ENCODE measurements at places on chromosomes 12 and 14.

GRCh38 chr14:64061706-64062105 lies 208.9 kb downstream of the SYNE2 start:
- no peak for DNase-seq

GRCh38 chr14:33390335-33390734 lies 451.7 kb downstream of the NPAS3 start:
- DNase-seq: no peak

DNA sequence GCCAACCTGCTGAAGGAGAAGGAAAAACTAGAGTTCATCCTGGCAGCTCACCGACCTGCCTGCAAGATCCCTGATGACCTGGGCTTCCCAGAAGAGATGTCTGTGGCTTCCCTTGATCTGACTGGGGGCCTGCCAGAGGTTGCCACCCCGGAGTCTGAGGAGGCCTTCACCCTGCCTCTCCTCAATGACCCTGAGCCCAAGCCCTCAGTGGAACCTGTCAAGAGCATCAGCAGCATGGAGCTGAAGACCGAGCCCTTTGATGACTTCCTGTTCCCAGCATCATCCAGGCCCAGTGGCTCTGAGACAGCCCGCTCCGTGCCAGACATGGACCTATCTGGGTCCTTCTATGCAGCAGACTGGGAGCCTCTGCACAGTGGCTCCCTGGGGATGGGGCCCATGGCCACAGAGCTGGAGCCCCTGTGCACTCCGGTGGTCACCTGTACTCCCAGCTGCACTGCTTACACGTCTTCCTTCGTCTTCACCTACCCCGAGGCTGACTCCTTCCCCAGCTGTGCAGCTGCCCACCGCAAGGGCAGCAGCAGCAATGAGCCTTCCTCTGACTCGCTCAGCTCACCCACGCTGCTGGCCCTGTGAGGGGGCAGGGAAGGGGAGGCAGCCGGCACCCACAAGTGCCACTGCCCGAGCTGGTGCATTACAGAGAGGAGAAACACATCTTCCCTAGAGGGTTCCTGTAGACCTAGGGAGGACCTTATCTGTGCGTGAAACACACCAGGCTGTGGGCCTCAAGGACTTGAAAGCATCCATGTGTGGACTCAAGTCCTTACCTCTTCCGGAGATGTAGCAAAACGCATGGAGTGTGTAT lies 2.4 kb downstream of the FOS start:
- DNase-seq: peak; percentile 23

GRCh38 chr12:24020397-24021163 lies 71.1 kb upstream of the SOX5 start:
- DNase-seq: no peak

DNA sequence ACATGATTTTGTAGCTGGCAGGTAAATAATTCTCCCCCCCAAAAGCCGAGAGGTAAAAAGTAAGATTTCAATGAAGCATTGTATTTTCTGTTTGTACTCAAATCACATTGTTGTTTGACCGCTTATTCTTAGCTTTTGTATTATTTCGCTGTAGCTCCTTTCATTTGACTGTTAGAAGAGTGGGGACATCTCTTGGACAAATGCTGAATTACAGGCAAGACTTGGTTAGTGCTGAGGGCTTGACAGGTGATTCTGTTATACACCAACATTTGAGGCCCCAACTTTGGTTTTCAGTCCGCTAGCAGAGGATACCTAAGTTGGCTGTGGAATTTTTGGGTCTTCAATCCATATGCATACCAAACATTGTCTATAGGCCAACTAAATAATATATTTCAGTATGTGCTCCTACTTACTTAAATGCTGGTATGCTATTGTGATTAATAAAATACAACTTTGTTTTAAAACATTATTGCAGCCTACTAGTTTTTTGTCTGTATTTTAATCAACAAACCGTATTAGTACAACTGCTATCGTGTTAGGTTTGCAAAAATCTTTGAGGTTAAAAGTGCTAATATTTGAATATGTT lies 102.2 kb downstream of the ERC1 start:
- DNase-seq: no peak

DNA sequence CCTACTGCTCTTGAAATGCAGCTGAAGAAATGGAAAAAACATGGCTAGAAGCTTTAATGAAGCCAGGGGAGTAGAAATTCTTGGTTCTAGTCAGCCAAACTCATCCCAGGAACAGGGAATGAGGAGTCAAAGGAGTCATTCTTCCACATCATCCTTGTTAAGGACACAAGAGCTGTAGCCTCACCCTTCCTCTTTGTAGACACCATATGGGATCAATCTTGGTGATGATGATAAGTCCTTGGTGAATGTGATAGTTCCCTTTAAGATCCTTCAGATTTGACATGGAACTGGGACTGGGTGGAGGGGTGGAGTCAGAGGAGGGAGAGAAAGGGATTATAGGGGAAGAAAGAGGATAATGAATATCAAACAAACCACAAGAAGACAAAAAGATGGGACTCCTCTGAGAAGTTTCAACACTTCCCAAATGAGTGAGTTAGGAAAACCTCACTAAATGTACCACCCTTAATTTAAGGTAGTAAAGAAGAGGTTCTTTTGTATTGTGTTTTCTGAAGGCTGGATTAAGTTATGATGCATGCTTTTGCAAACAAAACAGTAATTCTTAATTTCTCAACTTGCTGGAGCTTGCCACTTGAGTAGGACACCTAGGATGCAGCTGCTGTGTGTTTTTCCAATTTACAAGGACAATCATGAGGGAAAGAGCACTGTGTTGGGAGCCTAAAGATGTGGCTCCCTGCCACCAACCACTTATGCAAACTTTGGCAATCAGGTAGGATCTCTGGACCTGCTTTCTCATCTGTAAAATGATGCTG lies 104.0 kb downstream of the WIF1 start:
- DNase-seq: no peak

- DNase-seq: peak; percentile 45
Observed at GRCh38 chr12:96210376-96211055, 16.3 kb downstream of the ELK3 start.

DNA sequence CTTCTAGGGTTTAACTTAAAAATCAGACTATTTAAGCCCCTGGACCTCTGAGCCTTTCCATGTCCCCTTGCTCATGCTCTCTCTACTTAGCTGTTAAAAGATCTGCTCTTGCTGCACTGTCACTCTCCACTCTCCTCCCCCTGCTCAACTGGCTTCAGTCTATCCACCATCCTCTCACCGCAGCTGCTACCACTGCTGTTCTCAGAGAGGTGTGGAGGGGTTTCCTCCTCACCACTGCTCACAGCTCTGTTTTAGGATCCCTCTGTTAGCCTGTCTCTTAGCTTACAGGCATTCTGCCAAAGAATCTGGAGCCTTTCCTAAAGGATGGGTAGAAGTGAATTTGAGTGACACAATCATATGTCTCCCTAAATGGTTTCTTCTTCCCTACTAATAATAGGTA lies 43.7 kb upstream of the ATP2B1 start:
- no peak for DNase-seq

DNA sequence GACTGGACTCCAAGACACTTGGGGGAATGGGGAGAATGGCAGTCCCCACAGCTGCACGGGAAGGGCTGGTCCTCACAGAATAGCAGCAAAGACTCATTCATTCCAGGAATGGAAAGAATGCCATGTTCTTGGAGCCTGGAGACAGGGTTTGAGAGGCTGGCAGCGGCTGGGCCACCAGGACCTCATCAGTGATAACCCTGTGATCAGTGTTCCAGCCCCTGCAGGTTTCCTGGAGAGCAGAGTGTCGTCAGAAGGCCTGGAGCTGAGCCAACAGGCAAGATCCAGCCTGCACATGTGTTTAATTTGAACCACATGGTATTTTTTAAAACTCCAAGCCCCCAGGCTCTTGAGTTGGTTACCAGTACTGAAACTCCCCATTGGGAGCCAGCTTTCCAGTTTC lies 11.3 kb downstream of the BDKRB1 start:
- DNase-seq: no peak

- DNase-seq: no peak
Observed at GRCh38 chr12:117039891-117040309, 59.3 kb downstream of the TESC start.

- no peak for DNase-seq
Observed at GRCh38 chr14:102590667-102591099, 1.8 kb upstream of the RCOR1 start.

- no peak for DNase-seq
Observed at GRCh38 chr12:4586500-4586899, 24.5 kb downstream of the DYRK4 start.
